Cerebellar cortex (tissue), 1 donor: ENCODE measurements at places on chromosomes 11 and 22.

DNA sequence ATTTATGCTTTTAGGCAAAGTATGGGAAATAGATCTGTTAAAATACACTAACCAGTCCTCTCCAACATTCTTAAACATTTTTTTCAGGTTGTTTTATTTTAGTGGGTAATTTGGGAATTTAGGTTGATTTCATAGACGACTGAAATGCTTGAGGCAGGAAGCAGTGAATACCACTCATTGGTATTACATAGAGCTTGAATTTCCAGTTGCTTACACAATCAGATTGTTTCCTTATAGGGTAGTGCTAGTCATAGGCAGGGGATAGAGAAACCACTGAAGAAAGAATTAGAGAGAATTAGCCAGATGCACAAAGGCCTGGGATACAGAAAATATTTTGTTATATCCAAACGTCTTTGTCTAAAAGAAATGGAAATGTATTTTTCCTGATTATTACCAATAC lies 23.9 kb upstream of the LYVE1 start:
- DNase-seq, result no peak

GRCh38 chr11:98979205-98979604 lies 41.5 kb upstream of the CNTN5 start:
- DNase-seq, result no peak

GRCh38 chr11:45856044-45856468 lies 8.8 kb downstream of the CRY2 start:
- no peak for DNase-seq

- DNase-seq, result no peak
Observed at GRCh38 chr11:1228101-1228821, 5.4 kb downstream of the MUC5B start.

- no peak for DNase-seq
Observed at GRCh38 chr22:41560095-41560471, 727 bp upstream of the CSDC2 start.
